SW 1271 (cell line): ENCODE measurements at places on chromosomes 12 and 14.
A peak's percentile ranks its signal among the peaks of the same experiment; 100 is the strongest.

- no peak for DNase-seq
Observed at GRCh38 chr12:57370696-57371095, 60.1 kb downstream of the R3HDM2 start.

GRCh38 chr14:64671591-64671990 is 32.6 kb upstream of the PLEKHG3 start:
- peak; percentile 54 for DNase-seq

- DNase-seq = no peak
Observed at GRCh38 chr14:73861073-73861472, 9.4 kb downstream of the PTGR2 start.

DNA sequence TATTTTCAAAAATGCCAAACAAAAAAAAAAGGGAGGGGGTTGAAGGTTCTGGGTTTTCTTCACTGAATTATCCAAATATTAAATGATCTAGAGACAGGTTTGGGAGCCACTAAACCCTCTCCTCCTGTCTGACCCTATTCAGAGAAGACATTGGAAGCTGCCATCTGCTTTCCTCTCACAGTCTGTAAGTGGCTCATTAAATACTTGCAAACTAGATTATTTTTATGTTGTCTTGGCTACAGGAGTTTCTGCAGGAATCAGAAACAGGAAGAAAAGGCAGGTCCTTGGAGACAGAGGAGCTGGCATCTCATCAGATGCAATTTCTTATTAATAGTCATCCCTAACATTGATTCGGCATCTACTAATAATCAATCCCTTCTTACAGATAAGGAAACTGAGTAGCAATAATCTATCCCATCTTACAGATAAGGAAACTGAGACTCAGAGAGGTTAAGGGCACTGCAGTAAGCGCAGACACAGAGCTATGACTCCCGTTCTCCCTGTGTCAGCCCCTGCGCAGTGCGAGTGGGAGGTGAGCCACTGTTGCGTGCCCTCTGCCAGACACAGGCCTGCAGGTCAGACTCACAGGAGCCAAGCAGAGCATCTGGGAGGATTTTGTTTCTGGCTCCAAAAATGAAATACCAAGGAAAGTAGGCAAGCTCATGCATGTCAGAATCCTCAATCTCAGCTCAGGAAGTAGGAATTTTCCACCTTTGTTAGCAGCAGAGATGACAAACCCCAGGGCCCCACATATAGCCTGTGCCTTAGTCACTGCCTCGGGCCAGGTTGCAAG is 11.0 kb downstream of the BDKRB2 start:
- no peak for DNase-seq

DNA sequence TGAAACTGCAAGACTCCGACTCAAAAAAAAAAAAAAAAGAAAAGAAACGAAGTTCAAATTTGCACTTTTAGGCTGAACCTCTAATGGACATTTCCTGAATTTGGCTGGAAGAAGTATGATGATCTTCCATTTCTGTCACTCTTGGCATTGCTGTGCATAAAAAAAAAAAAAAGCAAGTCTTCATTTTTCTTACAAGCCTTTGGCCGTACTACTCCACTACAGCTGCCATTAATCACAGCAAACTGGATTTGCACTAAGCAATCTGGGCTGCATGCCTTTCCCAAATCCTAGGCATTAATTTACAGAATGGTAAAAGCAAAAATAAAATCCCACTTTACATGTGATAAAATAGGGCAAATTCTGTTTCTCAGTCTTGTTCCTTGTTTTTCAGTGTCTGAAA is 7.1 kb downstream of the CSRP2 start:
- DNase-seq = no peak
